Iris pigment epithelial cell (primary cell): ENCODE measurements at places on chromosomes 3 and 15.
A peak's percentile ranks its signal among the peaks of the same experiment; 100 is the strongest.

DNA sequence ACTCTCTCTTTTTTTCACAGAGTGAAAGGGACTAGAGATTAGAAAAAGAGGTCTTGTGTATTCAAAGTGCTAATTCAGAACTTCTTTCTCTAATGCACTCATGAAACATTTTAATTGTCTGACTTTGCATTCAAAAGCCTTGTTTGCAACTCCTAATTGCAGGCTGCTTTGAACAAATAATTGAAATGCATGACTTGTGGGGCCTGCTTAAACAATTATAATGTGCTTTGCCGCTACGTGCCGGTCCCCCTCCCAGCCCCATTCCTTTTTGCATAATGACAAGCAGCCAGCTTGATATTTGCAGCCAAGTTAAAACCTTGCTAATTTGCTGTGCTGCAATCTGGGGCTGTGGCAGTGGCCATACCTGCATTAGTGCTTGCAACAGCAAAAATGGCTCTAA is 114.5 kb downstream of the FOXB1 start:
- no peak for DNase-seq

- DNase-seq, result no peak
These were observed 107.0 kb upstream of the UBE2E1 start for GRCh38 chr3:23698652-23699313.

DNA sequence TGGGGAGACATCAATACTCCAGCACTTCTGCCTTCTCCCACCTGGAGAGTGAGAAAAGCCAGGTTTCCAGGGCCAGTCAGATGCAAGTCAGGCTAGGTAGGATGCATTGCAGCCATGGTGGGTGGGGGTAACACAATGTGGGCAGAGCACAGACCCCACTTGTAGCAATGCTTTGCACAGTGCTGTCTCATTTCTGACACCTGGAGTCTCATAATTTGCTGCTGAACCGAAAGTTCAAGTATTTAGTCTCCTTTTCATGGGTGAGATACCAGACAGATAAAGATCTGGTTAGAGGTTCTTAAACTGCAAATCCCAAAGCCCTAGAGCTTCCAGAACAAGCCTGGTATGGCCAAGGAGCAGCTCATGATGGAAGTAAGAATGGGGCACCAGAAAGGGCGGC is 880.3 kb upstream of the CFAP20DC start:
- DNase-seq, result no peak

DNA sequence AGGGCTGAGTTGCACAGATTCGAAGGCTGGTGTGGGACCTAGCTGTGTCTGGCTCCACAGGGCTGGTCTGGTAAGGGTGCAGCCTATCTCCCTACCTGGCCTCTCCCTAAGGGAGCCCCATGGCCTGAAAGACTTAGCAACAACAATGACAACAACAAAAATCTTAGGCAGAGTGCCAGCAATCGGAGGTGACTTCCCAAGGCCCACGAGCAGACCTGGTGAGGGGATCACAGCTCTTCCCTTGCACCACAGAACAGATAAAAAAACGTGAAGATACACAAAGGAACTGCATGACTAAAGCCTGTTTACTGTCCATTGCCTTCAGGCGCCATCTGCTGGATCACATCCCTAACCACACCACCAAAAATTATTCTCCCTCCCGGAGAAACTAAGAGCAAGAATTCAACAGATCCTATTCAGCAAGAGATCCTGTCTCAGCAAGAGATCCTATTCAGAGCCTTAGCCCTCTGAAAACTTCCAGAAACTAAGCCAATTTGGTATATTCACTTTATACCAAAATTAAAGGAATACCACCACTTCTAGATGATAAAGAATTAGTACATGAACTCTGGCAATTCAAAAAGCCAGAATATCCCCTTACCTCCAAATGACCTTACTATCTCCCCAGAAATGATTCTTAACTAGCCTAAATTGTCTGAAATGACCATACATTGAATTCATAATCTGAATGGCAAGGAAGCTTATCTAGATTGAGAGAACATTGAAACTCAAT is 24.1 kb upstream of the OR5K4 start:
- DNase-seq, result peak; percentile 49

DNA sequence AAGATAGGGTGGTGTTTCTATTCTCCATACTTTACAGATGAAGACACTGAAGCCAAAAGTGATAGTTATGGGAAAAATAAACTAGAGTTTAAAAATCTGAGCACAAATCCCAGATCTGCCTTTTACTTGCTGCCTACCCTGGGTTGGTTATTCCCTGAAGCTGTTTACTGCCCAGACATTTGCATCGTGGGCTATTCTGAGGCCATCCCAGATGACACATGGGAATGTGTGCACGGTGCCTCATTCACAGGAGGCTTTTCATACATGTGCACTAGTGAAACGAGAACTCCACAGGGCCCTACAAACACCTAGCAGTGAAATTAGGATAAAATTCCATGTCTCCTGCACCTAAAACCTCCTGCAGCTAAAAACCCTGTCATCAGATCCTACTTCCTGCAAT is 17.5 kb downstream of the MYO5C start:
- DNase-seq, result no peak

GRCh38 chr3:30581067-30581585 is 25.3 kb upstream of the TGFBR2 start:
- DNase-seq, result no peak
